ENCODE measurements at places on chromosomes 5 and 9. TPM values are rescaled to one million over a fixed set of nuclear protein-coding genes. Genes with fewer than 3 reads are reported as not detected.

GRCh38 chr5:37888476-37888875 is 48.6 kb upstream of the GDNF start:
- DNase-seq, result no peak

Gene AMBP
- total RNA-seq, result not detected

- DNase-seq, result no peak
These were observed 43.7 kb upstream of the SELENOP start for GRCh38 chr5:42855386-42855785.

Gene IFNB1
- total RNA-seq, result 1.2 TPM

DNA sequence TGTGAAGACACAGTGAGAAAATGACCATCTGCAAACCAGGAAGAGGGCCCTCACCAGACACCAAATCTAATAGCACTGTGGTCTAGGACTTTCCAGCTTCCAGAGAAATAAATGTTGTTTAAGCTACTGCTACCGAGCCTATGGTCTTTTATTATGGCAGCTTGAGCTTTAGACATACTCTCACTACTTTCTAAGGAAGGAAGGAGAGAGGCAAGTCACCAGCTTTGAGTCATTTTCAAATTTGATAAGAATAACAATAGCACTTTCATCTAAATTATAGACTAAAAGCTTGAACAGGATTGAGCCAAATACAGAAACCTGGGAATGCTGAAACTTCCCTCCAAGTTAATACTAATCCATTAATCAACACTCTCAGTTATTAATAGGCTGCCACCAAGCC is 64.4 kb downstream of the PLPPR1 start:
- no peak for DNase-seq
